DMS153 (cell line): ENCODE measurements at places on chromosomes 5 and 9.

- DNase-seq: no peak
Measured at GRCh38 chr5:96327722-96328121, 105.3 kb downstream of the PCSK1 start.

DNA sequence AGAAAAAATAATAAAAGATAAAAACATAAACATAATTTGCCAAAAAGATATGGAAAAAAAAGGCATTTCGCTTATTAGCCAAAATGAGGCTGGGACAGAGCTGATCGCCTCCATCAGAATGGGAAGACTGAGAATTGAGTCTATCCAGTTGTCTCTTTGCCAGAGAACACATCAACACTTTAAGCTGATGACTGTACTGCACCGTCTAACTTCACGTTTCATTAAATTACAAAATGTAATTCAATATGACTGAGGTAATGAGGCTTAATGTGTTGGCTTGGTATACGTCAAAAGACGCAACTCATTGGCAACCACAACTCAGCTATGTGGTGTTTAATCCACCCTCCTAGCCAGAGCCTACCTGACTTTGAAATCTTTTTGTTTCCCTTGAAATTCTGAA is 462.7 kb upstream of the CD180 start:
- no peak for DNase-seq

DNA sequence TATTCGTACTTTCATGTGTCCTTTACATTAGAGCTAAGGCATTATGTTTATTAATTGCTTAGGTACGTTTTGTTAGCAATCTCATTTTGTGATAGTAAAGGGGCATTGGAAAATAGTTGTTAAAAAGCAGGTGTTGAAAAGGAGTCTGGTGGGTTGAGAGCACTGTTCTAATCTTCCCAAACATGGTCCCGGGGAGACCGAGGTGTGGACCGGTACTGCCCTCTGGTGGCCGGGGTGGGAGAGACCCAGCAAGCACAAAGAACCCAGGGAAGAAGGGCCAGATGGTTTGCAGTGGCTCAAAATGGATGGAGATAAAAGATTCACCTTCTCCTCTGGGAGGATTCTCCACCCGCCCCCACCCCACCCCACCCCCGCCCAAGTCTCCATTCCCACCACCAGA is 26.1 kb downstream of the IDNK start:
- DNase-seq: no peak

- DNase-seq: no peak
Measured at GRCh38 chr5:45508135-45508534, 188.0 kb downstream of the HCN1 start.

GRCh38 chr9:123457583-123457982 is 101.6 kb downstream of the CRB2 start:
- no peak for DNase-seq

- no peak for DNase-seq
Measured at GRCh38 chr5:151227918-151228447, 4.1 kb upstream of the CCDC69 start.

- DNase-seq: no peak
Measured at GRCh38 chr5:87278590-87279100, 11.0 kb downstream of the RASA1 start.

- DNase-seq: no peak
Measured at GRCh38 chr9:116632990-116633838, 53.9 kb upstream of the TRIM32 start.
